Mucosa of gallbladder (tissue), 1 donor: ENCODE measurements at places on chromosomes 3 and 15. TPM values are rescaled to one million over a fixed set of nuclear protein-coding genes. Genes with fewer than 3 reads are reported as not detected.

SLC22A14 gene
- 0.46 TPM for total RNA-seq

NEK10 gene
- total RNA-seq, result 6.2 TPM

LRRC34 gene
- 2.3 TPM for total RNA-seq

AADAC gene
- total RNA-seq, result 17.7 TPM

FANCD2OS gene
- not detected for total RNA-seq

RASGRP1 gene
- total RNA-seq, result 4.6 TPM

SLC9A9 gene
- 12.2 TPM for total RNA-seq
